ENCODE measurements at places on chromosomes 2 and 18.
A peak's percentile ranks its signal among the peaks of the same experiment; 100 is the strongest.

- peak; percentile 52 for DNase-seq
Measured at GRCh38 chr2:8680822-8681760, 765 bp upstream of the ID2 start.

DNA sequence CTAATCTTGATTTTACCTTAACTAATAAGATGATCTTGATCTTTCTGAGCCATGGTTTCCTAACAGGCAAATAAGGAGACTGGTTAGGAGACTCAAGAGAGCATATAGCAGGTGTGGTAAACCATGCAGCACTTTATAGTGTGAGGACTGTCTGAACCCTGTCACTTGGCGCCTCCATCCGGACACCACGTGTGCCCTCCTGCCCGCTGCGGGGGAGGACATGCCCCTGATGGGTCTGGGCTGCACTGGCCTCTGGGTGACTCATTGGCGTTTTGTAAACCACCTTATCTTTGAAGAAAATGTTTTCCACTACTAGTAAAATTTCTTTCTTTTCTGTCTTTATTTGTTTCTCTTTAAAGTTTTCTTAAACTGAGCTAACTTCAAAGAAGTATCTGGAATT, 131.1 kb downstream of the FMNL2 start:
- no peak for DNase-seq

- DNase-seq = no peak
Measured at GRCh38 chr2:157894694-157895435, 18.7 kb upstream of the ACVR1 start.

DNA sequence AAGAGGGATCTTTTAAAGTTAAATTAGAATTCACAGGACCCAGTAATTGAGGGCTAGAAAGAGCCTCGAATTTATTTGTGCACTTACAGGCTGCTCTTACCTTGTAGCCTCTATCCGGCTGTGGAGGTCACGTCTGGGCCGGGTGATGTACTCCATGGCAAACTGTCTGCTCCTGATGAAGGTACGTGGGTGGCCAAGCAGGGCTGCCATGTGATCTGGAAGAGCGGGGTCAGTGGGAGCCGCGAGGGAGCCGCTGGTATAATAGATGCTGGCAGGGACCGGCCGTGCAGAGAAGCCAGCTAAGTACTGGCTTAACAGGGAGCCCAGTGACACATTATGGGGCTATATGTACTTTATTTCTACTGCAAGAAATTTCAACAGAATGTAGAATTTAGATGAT, 59.2 kb downstream of the ADI1 start:
- DNase-seq = no peak

- DNase-seq = no peak
Measured at GRCh38 chr2:71082402-71083252, 14.2 kb downstream of the NAGK start.

- no peak for DNase-seq
Measured at GRCh38 chr2:37457401-37457901, 113.0 kb downstream of the QPCT start.

- no peak for DNase-seq
Measured at GRCh38 chr2:141311430-141311829, 819.4 kb downstream of the LRP1B start.

- DNase-seq = no peak
Measured at GRCh38 chr2:232876161-232876977, 6.3 kb downstream of the SNORC start.
